ENCODE measurements at places on chromosomes 12 and 14. TPM values are rescaled to one million over a fixed set of nuclear protein-coding genes. Genes with fewer than 3 reads are reported as not detected.
A peak's percentile ranks its signal among the peaks of the same experiment; 100 is the strongest.

The FAM181A gene
- not detected for total RNA-seq

The SERPINA10 gene
- total RNA-seq = not detected

The TAS2R13 gene
- 1.2 TPM for total RNA-seq

The GDF3 gene
- total RNA-seq = not detected

The GLS2 gene
- 3.7 TPM for total RNA-seq

DNA sequence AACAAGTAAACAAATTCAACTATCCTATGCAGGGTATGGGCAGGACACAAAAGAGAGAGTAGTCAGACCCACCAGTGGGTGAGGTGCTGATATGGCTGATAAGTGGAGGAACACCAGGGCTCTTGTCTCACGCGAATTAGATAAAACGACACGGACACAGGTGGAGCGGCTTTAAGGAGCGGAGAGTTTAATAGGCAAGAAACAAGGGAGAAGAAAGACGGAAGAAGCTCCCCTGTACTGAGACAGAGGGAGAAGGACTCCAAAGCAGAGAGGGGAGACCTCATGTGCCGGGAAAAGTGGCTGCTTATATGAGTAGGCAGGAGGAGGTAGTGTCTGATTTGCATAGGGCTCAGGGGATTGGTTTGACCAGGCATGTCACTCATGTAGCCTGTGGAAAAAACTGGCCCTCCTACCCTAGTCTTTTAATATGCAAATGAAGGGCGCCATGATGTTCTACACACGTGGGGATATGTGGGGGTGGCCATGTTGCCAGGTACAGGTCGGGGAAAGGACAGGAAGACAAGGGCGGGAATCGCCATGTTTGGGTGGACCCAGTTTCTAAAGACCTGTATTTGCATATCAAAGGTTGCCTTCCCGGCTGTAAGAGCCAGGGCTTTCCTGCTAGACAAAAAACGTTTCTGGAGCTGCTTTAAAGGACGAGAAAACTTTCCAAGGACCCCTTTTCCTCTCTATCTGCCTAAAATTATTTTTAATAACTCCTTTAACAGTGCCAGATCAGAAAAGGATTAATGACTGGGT lies 28.8 kb downstream of the RPGRIP1 start:
- peak overlapping the region; percentile 63 for H3K27ac ChIP-seq
- peak; percentile 54 for DNase-seq
- H3K4me3 ChIP-seq = peak overlapping the region; percentile 43
- peaks cover 12% of the 10 kb centered on the region for H3K4me1 ChIP-seq
- H3K36me3 ChIP-seq = no peaks in the 10 kb centered on the region

DNA sequence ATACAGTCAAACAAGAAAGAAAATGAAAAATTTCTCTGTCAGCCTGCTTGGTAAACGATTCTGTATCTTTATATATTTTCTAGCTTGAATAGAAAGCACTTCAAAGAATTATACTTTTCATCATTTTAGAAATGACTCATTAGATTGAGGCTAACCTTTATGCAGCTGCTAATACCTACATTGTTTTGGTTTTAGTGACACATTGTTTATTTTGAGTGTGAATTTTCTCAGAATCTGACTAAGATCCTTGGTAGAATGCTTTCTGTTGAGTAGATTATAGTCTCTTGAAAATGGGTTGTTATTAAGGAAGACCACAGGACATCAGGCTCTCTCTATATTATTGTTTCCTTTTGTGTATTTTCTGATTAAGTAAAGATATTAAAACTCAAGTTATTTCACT lies at the start of gene PMCH:
TSS of gene PMCH (minus strand) at position 45 of the 400 bp plus-strand sequence. CDS start 63 bp downstream, outside the sequence.
- DNase-seq = no peak
- H3K36me3 ChIP-seq = no peaks in the 10 kb centered on the region
- H3K27ac ChIP-seq = no peak within 1 kb of the TSS
- no peaks in the 10 kb centered on the region for H3K4me1 ChIP-seq

DNA sequence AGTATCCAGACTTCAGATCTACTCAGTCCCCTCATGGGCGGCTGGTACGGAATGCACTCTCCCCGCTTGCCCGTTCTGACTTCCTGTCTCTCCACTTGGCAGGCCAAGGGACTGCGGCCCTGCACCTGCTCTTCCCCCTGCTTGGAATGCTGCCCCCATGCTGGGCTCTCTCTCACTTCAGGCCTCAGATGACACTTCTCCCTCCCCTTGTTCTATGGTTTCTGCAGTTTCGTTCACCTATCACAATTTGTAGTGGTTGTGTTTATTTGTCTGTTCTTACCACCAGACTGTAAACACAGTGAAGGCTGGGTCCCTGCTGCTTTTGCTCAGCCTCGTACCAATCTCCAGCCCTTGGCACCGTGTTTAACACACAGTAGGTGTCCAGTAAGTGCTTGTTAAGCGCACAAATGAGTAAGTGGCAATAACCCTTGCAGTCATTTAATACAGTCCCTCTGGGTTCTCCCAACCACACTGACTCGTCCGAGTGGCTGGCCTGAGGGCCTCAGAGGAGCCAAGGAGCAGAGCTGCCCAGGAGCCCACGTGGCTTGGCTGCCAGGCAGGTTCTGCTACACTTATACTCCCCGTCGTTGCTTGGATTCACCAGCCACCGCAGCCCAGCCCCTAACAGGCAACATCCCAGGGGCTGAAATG lies 11.8 kb downstream of the SLC6A12 start:
- H3K4me3 ChIP-seq = no peak overlapping the region
- DNase-seq = no peak
- H3K36me3 ChIP-seq = no peaks in the 10 kb centered on the region
- H3K27ac ChIP-seq = no peak overlapping the region
- H3K27me3 ChIP-seq = no peaks in the 10 kb centered on the region
- no peaks in the 10 kb centered on the region for H3K4me1 ChIP-seq

DNA sequence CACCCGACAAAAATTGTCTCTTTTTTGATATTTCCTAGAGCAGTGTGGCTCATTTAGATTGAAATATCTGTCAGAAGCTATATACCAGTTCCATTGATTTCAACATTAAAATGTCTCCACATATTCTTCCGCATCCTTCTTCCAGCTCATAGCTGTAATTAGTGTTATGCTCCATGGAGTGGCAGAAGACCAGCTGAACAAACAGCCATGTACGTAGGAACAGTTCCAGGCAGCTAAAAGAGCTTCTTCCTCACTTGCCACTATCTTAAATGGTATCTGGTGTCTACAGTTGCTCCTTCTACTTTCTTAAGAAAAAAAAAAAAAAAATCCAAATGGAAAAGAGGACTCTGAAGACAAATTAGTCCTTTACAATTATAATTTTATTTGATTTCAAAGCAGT lies 848.0 kb downstream of the DIO2 start:
- no peaks in the 10 kb centered on the region for H3K27me3 ChIP-seq
- no peaks in the 10 kb centered on the region for H3K36me3 ChIP-seq
- no peaks in the 10 kb centered on the region for H3K4me1 ChIP-seq
- H3K4me3 ChIP-seq = no peak overlapping the region
